ENCODE measurements at places on chromosomes 7 and 10.

DNA sequence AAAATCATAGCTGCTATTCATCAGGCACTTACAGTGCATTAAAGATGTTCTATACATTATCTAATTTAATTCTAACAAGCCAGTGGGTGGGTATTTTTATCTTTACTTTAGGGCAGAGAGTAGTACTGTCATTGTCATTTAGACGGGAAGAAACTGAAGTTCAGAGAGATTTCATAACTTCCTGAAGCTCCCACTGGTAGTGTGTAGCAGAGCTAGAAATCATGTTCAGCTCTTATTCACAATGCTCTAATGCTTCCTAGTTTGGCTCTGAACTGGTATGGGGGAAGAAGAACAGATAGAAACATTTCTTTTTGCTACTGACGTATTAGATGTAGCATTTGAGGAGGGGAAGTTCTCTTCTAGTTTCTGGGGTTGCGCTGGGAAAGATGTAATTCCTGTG is 116.7 kb downstream of the CYP26A1 start:
- H3K27ac ChIP-seq = no peak overlapping the region
- no peak overlapping the region for H3K4me3 ChIP-seq
- no peaks in the 10 kb centered on the region for H3K27me3 ChIP-seq

- DNase-seq = no peak
- H3K4me1 ChIP-seq = peaks cover 4% of the 10 kb centered on the region
- no peaks in the 10 kb centered on the region for H3K36me3 ChIP-seq
- H3K4me3 ChIP-seq = no peak overlapping the region
- no peaks in the 10 kb centered on the region for H3K27me3 ChIP-seq
Measured at GRCh38 chr7:132480534-132480933, 95.7 kb downstream of the PLXNA4 start.

GRCh38 chr7:102376964-102377466 is 19.1 kb upstream of the PRKRIP1 start:
- H3K4me3 ChIP-seq = no peak overlapping the region
- no peaks in the 10 kb centered on the region for H3K27me3 ChIP-seq
- H3K36me3 ChIP-seq = peaks cover 68% of the 10 kb centered on the region

- no peak for DNase-seq
- no peak overlapping the region for H3K27ac ChIP-seq
- no peaks in the 10 kb centered on the region for H3K4me1 ChIP-seq
- H3K27me3 ChIP-seq = no peaks in the 10 kb centered on the region
- H3K4me3 ChIP-seq = no peak overlapping the region
- H3K36me3 ChIP-seq = no peaks in the 10 kb centered on the region
Measured at GRCh38 chr7:115113131-115113530, 191.2 kb downstream of the MDFIC start.

Measured in esophagus squamous epithelium (tissue), 5 donors.